Endothelial cell (in vitro differentiated cells): ENCODE measurements at places on chromosomes 5 and 9.

- DNase-seq = no peak
These were observed 15.5 kb downstream of the FAM193B start for GRCh38 chr5:177538876-177539275.

DNA sequence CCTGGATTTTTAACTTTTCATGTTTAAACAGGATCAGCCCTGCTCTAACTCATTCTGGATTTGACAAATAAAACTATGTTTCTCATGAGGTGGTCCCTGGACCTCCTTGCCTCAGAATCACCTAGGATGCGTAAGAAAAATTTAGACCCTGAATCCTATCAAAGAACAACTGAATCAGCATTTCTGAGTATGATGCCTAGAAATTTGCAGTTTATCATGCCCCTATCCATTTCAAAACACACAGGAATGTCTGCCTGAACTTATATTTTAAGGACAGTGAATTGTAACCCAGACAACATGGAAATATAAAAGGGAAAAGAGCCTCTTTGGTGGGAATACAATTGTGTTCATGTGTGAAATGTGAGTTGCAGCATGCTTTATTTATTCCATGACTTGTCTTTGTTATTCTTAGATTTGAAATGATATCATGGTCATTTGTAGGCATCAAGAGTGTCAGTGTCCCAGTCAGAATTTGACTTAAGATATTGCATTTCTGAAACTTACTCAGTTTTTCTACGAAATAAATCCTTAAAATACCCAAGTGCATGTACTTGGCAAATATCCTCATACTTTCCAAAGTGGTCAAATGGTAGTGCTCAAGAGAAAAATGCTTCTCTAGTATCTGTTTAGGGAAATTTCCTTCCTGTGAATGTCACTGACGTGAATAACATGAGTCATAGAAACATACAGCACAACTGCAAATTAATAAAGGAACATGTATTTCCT, 144.3 kb downstream of the GIN1 start:
- no peak for DNase-seq

DNA sequence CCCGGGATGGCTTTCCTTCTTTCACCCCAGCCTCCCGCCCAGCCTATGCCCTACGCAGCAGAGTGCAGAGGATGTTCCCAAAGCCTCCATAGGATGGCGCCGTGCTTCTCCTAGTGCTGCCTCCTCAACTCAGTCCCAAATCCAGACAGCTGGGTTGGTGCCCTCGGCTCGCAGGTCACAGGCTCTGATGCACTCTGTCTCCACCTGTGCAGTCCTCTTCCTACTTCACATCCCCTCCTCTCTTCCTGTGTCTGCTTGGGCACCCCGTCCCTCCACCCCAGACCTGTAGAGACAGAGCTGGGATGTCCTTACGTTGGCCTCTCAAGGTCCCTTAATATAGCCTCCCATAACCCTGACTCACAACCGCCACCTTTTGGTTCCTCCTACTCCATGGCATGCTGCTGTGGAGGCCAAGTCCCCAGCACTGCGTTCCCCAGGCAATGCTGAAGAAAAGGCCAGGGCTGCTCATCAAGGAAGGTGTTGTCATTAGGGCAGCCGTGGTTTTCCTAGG, 314.4 kb downstream of the GADD45G start:
- DNase-seq = peak; percentile 47

DNA sequence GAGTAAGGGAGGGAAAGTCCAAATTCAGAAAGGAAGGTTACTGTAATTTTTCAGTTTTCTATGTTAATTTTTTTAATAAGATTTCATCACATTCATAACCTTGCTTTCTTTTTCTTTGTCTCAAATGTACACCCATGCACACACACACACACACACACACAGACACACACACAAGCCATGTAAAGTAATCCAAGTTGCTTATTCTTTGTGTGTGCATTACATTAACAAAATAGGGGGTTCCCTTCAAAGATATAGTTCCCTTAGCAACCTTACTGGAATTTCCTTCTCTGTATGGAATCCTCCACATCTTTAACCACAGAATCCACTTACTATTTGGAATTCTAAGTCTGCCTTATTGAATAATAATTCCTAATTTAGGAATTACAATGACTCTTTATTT, 32.7 kb downstream of the ZNF366 start:
- no peak for DNase-seq

DNA sequence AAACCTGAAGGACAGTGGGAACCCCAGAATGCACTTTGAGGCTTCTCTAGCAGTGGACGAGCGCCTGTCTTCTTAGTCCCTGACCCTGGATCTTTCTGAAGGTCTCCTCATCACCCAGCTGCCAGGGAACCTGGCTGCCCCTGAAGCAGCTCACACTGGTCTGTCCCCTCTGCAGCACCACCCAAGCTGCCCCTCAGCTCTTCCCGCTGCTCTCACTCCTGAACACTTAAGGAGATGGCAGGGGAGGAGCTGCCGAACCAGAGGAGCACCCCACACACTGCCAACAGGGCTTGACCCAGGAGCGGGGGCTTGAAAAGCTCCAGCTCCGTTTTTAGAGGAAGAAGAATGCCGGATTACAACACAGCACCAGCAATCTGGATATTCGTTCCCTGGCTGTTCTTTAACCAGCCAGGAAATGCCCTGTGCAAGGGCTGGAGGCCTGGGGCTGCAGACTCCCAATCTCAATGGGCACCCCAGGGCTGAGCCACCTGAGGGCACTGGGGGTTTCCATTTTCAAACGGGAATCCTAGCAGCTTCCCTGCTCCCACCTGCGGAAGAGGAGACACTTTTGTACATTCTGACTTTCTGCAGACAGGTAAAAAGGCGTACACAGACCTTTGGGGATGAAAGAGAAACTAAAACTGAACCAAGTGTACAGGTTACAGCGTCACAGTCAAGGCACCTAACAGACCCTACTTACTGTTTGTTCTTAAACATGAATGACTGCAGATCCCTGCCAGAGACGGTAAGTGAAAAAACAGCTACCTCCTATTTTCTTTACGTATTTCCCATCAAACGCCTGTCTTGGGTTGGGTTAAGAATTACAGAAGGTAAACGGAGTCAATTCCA, 36.3 kb downstream of the GOLM1 start:
- DNase-seq = no peak
